GM20000 (cell line): ENCODE measurements at places on chromosomes 7 and 10.

DNA sequence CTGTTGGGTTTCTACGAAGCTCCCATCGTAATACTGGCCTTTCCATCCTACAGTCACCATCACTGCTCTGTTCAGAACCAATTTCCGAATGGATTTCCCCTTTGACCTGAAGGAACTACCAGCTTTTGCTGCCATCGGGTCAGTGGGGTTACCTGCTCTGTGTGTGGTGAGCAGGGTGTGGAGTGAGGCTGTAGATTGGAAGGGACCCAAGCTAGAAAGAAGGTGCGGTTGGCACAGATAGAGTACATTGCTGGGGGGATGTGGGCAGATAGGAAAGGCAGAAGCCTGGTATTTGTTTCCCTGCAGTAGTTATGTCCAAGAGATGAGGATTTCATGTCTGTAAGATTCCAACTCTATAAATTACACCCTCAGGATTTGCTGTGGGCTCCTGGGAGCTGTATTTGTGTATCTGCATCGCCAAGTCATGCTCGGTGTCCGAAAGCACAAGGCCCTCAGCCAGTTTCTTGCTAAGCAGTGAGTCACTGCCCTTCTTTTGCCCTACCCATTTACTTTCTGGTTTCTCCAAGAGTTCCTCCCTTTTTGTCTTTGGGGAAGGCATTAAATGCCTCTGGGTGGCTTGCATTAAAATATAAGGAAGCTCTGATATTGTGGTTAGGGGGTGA is 15.4 kb downstream of the CLCN1 start:
- no peak for DNase-seq

DNA sequence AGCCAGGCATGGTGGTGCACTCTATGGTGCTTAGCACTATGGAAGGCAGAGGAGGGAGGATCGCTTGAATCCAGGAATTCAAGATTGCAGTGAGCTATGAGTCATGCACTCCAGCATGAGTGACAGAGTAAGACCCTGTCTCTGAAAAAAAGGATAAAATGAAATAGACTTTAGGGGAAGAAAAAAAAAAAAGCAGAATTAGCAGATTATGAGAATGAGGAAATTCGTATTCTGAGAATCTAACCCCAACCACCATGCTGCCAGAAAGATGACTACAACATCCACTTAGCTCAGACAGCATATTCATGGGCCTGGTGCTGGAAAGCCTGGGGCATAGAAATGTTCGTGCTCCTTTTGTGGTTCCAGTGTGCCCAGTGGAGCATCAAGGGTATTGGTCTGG is 63.3 kb downstream of the TMEM26 start:
- DNase-seq, result no peak

GRCh38 chr10:110029450-110029849 is 21.7 kb downstream of the ADD3 start:
- no peak for DNase-seq

- no peak for DNase-seq
Observed at GRCh38 chr10:119630300-119630699, 20.9 kb upstream of the BAG3 start.

DNA sequence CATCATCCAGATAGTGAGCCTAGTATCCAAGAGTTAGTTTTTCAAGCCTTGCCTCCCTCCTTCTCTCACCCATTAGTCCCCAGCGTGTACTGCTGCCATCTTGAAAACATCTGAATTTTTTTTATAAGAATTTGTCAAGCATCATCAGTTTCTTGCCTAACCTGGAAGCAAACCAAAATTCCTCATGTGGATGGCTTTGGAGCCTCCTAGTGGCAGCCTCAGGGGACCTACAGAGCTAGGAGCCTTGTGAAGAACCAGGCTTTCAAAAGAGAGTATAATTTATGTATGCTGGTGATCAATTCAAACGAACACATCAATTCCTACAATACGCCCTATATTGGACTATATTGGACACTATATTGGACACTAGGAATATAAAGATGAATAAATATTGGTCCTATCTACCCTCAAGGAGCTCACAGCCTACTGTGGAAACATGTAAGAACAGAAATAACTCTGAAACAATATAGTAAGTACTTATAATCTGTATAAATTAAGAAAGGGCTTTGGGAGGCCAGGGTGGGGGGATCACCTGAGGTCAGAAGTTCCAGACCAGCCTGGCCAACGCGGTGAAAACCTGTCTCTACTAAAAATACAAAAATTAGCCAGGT is 63.4 kb downstream of the HPSE2 start:
- no peak for DNase-seq

- DNase-seq, result no peak
Observed at GRCh38 chr7:55127622-55128081, 108.8 kb downstream of the EGFR start.

DNA sequence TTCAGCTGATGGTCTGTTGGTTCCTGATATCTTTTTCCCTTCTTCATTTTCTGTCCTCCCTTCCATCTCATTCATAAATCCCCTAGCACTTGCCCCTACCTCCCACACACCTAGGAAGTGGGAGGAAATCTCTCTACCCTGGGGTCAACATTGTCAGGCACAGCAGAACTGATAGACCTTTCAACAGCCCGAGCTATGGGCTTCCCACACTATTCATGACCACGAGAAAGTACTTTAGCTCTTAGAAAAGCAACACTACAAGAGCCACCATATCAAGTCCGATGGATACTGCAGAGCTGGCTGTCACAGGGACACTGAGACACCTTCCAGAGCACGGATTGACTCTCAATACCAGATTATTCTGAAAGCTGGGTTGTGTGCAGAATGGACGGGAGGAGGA is 180.6 kb upstream of the NEBL start:
- DNase-seq, result no peak

DNA sequence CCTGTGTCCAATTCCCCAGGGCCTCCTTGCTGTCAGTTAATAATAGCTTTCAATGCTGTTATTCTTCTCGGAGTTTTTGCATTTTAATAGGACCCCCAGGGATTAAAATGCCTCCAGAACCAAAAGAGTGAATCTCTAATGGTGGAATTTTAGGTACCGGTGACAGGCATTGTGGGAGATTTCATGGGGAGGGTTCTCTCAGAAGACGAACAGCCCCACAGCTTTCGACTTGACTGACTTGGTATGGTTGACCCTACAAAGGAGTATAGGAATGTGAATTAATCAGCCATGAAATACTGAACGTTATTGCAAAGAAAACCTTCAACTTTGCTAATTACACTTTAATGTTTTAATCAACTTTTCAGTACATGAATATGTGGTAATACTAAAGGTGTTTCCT is 206.3 kb upstream of the FZD8 start:
- DNase-seq, result no peak

- no peak for DNase-seq
Observed at GRCh38 chr7:138770904-138771303, 26.9 kb upstream of the TMEM213 start.

DNA sequence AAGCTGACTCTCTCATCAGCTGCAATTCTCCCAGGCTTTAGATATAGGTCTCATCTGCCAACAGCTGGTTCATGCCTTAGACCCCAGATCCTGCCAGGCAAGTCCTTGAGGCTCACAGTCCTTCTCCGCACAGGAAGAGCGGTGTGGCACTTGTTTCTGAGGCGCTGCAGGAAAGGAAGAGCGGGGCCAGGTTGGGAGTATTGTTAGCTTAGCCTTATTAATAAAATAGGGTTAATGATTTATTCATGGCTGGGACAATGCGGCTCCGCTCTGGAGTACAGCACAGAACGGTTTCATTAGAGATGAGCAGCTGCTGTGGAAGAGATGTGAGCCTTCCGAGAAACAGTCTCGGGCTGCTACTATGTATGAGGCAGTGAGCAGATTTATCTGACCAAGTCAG is 78.1 kb downstream of the FZD1 start:
- no peak for DNase-seq

DNA sequence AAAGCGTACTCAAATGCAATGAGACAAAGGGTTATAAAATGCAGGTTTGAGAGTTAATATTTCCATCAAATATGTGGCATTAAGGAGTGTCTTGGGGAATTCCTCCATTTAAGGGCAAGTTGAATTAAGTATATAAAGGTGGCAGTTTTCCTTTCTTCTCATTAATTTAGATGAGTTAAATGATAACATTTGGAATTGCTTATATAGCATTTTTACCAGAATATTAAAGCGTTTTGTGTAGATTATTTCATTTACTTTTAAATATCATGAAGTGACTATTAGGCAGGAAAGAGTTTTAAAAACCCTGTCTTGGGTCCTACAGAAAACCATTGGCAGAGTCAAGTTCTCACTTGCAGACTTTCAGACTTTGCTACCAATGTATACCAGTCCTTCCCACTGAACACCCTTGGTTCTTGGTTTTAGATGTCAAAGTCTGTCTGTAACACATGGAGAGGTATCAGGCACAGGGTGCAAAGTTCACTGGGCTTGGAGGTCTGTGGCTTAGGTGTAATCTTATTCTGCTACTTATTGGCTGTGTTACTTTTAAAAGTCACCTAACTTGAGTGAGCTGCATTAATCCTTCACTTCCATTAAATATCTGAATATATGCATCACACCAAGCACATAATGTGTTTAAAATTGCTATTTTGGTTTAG is 51.0 kb downstream of the ASB4 start:
- no peak for DNase-seq

DNA sequence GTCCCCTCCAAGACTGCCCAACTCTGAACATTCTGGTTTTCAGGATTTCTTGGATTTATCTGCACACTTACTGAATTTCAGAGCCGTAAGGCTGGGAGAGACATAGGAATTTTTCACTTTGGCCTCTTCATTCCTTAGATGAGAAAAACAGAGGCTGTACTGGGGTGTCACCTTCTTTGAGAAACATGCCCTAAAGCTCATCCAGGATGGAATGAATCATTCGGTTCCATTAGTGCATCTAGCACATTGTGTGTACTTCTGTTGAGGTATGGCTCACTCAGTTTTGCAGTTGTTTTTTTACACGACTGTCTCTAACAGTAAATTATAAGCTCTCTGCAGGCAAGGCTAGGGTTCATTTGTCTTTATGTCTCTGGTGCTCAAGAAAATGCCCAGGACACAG is 383.4 kb downstream of the GATA3 start:
- DNase-seq, result no peak

- DNase-seq, result no peak
Observed at GRCh38 chr10:60849740-60850139, 71.5 kb downstream of the CDK1 start.

DNA sequence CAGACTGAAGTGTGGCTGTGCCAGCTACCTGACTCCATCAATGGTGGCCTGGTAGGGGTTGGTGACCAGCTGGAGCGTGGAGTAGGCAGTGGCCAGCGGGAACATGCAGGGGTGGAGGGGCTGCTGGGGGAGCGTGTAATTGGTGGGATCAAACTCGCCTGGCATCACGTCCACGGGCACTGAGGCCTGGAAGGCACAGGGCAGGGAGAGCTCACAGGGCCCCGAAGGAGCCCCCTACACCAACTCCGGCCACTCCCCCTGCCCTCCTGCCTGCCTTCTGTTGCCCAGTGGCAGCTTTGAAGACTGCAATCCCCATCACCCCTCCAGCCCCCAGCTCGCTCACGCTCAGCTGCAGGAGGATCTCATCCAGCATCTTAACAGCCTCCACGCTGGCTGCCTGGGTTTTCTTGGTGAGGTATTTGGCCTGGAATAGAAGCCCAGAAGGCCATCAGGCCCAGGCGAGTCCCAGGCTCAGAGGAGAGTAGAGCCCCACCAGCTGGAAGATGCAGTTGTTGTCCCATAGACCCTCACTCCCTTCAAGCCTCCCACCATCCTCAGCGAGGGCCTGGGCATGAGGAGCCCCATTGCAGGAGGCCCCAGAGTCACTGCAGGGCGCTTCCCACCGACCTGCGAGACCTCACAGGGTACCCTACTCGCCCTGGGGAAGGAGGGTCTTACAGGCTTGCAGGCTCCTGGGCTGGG is 7.1 kb downstream of the POLD2 start:
- DNase-seq, result no peak

GRCh38 chr10:126972635-126973414 is 67.6 kb downstream of the DOCK1 start:
- no peak for DNase-seq

DNA sequence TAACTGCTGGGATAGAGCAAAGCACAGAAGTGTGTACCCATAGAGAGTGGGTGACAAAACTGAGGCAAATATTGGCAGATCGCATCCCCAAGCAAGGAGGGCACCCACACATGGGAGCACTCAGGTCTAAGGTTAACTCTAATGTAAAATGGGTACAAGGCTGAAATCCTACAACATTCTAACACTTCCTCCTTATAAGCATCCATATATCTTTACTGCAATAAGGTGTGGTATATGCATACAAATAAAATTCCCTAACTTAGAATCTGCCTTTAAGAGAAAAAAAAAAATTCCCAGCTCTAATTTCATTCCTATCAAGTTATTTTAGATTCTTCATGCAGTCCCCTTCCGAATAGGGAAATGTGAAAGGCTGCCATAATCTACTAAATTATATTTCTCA is 18.7 kb downstream of the EIF3A start:
- DNase-seq, result no peak

DNA sequence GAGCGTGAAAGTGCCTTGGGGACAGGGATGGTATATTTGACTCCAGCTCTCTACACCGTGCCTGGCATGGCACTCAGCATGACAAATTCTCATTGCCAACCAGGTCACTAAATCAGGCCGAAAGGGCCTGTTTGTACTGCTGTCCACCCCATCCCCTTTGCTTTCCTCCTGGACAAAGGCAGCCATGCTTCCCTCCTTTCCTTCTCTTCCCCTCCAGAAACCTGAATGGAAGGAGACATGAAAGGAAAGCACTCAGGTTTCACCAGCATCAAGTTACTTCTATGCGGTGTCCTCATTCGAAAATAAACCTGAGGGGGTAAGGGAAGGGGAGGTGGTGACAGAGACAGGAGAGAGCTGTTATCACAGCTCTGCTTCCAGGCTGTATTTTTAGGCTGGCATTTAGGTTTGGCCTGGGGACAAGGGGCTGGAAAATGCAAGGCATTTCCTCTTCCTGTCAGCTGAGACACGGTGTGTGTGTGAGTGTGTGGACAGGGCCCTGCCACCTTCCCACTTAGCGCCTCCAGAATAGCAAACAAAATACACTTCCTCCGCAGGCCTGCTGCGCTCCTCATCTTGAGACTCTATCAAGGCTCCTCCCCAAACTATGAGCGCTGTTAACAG is 79.9 kb upstream of the COL13A1 start:
- DNase-seq, result no peak

DNA sequence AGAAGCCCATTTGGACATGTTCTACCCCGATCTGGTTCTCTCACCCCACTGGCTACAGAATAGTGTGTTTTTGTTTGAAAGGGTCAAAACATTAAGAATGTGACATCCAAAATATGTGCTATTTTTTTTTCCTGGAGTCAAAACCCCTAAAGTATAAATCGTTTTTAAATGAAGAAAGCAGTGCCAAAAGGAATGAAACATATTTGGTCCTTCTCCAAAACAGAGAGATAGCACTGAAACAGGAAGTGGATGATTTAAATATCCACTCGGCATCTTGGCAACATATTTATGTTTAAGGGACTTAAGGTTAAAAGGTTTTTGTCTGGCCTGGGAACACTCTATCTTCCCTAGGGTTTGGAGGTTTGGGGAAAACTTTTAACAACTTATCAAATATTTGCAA is 32.3 kb downstream of the CALD1 start:
- DNase-seq, result no peak
